Stimulated activated CD8-positive, alpha-beta memory T cell treated with anti-CD3 and anti-CD28 coated beads, Interleukin-7, amount 100 ng/mL, for 1 hour (primary cell): ENCODE measurements at places on chromosomes 3 and 15.
A peak's percentile ranks its signal among the peaks of the same experiment; 100 is the strongest.

- no peak for DNase-seq
Measured at GRCh38 chr3:9911863-9912262, 5.0 kb upstream of the IL17RC start.

DNA sequence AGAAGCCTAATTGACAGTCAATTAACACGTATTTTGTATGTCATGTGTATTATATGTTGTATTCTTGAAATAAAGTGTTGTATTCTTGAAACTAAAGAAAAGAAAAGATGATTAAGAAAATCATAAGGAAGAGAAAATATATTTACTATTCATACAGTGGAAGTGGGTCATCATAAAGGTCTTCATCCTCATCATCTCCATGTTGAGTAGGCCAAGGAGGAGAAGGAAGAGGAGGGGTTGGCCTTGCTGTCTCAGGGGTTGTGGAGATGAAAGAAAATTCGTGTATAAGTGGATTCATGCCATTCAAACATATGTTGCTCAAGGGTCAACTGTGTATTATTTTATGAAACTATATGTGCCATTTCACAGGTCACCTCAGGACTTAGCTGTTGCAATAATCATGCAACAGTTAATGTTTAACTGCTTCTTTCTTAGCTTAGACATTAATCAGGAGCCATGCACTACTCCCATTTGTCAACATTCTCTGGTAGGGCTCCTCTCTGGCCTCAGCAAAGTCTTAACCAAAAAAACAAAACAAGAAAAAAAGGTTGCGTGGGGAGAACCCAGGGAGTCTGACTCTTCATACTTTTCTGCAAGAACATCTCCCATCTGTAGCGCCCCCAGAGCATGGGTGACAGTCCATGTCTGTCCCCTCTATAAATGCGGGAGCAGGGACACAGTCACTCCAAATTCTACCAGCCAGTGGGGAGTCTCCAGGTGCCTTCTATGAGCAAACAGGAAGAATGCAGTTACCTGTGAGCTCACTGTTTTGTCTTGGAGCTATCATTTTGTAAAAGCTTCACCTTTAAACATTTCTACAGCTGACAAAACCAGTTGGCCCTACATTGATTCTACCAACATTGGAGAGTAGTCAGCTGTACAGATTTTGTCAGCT is 19.9 kb upstream of the LRRC2 start:
- DNase-seq, result no peak

DNA sequence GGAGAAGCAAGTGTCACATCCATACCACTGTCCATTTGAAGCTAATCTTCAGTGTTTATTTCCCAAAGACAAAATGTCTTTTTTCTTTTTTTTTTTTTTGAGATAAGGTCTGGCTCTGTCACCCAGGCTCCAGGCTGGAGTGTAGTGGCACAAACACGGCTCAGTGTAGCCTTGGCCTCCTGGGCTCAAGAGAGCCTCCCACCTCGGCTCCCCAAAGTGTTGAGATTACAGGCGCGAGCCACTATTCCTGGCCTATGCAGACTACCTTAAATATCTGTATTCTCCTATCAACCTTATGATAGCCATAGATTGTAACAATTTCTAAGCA is 27.7 kb upstream of the VPS33B start:
- DNase-seq, result no peak

DNA sequence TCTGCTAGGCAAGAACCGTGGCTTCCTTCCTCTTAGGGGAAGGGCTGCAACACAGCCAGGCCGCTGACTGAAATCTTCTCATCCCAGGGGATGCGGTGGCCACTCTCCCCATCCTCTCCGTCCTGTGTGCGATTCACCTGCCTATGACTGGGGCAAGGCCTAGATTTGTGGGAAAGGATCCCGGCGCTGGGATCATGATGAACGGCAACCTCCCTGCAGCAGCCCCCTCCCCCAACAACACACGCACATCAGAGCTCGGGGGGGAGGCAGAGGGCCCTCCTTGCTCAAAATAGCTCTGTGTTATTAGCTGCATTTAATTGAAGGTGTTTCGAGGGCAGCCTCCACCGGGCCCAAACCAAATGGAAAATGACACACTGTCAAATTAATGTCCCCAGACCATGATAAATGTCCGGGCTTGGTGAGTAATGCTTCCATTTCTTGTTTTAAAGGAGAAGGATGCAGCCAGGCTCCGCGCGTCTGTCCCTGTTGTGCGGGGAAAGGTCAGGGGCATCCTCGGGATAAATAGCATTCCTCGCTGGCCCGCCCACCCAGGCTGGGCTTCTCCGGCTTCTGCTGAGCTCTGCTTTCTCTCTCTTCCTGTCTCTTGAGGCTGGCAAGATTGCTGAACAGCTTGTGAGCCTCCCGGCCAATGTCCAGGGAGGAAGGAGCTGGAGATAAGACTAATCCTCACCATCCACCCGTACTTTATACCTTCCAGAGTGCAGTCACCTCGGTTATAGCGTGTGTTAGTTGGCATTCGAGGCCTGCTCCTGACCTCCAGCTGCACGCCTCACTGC is 56.4 kb upstream of the TLE3 start:
- DNase-seq, result no peak

- peak; percentile 88 for DNase-seq
Measured at GRCh38 chr15:88638626-88639372, at the start of gene ISG20. Gene ISG20, plus strand, starts transcription at chr15:88639016. Its CDS starts 351 bp downstream, at chr15:88639367.

GRCh38 chr15:69957175-69957574 is 140.5 kb downstream of the TLE3 start:
- DNase-seq, result no peak

DNA sequence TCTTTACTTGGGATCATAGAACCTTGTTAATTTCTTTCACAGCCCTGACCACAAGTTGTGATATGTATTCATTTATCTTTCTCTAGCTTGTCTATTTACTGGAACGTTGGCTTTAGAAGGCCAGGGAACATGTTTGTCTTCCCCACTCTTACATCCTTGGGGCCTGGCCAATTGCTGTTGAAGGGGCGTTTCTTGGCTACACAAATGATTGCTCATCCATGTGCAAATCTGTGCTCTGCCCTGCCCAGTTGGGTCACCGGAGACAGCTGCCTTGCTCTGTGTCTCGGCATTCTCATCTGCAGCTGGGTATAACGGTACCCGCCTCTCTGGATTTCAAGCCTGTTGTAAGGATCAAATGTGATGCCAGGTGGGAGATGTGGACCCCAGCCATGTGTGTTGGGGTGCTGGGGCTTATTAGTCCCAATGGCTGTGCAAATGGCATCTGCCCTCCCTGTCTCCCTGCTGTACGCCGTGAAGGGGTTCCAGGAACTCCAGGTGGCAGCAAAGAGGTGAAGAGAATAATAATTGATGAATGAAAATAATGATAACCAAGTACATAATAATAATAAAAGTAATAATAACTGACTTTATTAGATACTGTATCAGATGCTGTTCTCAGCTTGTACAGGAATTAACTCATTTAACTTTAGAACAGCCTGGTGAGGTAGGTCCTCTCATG is 24.0 kb upstream of the TLE3 start:
- no peak for DNase-seq

DNA sequence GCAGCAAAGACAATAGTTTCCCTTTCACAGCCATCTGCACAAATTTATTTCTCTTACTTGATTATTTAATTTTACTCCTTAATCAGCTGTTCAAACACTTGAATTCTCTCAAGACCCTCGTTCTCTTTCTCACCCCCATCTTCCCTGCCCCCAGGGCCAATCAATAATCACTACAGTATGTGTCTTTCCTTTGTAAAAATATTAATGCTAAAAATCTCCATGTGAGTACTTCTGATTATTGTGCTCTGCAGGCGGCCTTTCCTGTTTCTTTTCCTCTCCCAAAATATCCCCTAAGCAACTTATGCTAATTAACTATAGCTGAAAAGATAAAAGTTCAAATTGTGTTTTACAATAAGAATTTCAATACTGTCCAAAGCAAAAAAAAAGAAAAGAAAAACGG is 617.0 kb upstream of the CBLB start:
- DNase-seq, result no peak

GRCh38 chr3:52406231-52406661 is 38.7 kb downstream of the SEMA3G start:
- DNase-seq, result no peak

DNA sequence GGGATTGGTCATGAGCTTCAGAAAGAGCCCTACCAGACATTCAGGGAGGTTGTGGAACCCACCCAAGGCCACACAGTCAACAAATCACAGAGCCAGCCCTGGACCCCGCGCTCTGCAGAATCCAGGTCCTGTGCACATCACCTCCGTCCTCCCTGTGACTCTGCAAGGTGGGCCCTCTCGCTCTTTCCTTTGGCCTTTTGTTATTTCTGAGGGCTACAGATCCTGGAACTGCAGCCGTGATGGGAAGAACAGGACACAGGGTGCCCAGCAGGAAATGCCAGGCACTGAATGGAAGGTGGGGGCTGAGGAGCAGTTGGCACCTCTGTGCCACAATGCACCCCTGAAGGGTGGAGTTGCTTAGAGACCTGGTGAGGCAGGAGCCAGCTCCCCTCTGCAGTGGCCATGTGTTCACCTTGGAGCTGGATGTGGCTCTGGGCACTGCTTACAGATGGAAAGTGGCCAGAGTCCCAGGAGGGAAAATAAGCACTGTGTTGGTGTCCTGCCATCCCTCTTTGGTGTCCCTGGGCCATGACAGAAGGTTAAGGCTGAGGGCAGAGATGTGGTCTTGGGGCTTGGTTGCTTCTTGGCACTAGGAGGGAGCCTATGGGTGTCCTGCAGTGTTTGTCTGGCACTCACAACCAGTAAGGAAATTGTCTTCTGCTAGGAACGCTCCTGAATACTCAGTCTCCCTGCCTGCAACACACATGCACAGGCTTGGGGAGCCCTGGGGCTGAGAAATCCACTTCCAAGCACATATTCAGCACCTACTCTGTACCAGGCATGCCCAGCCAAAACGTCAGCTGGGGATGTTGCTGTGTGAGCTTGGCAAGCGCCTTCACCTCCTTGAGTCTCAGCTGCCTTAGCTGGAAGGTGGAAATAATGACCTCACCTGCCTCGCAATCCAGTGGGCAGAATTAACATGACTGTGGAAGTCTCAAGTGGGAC is 98.0 kb upstream of the SLC6A6 start:
- DNase-seq, result no peak

DNA sequence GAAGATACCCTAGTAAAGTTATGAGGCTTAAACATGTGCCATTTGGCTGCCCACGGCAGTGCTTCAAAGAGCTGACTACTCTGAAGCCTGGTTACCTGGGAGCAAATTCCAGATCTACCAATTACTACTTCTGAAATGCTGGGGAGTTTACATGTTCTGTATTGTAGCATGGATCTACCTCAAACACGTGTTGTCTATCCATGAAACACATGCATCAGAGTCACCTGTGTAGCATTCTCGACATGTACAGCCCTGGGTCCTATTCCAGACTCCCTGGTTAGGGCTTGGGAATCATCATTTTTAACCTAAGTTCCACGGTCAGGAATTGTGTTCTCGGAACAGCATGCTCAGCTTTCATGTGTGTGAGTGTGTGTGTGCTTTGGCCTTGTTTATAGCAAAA is 599.3 kb upstream of the MDFIC2 start:
- DNase-seq, result no peak

GRCh38 chr3:55292360-55292759 is 194.7 kb downstream of the WNT5A start:
- DNase-seq, result no peak

DNA sequence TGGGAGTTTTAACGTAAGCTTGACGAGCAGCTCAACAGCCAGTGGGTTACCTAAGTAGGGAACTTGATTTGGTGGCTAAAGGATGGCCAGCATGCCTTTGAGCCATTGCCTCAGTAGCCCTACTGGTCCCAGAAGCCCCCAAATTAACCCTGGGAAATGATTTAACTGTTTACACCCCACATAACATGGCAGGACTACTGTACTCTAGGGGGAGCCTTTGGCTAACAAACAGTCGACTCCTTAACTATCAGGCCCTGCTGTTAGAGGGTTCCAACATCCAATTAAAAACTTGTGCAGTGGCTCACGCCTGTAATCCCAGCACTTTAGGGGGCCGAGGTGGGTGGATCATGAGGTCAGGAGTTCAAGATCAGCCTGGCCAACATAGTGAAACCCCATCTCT is 9.4 kb upstream of the SMCO1 start:
- DNase-seq, result no peak

- DNase-seq, result no peak
Measured at GRCh38 chr3:189071446-189071845, 100.3 kb upstream of the TPRG1 start.

DNA sequence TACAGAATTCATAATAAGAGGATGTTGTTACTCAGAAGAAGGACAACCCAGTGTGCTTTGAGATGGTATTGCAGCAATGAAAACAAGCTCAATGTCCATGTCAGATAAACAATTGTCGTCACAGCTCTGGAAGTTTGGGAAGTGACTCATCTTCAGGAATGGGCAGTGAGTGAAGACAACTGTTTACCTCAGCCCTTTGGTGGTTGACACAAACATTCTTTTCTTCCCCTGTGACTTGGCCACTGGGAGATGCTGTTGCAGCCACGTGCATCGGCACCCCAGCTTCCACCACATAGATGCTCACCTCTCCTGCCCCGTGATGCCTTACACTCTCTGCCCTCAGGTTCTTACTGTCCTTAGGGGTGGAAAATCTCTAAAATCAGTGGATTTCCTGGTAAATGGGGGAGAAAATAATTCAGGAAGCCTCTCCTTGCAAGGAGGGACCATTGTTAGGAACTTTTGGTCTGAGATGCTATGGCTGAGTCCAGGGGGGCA is 114.1 kb upstream of the GALNT15 start:
- DNase-seq, result no peak

- DNase-seq, result no peak
Measured at GRCh38 chr3:2862366-2862765, 247.8 kb downstream of the IL5RA start.
